AML-193 (cell line): ENCODE measurements at places on chromosomes 4 and X.
A peak's percentile ranks its signal among the peaks of the same experiment; 100 is the strongest.

DNA sequence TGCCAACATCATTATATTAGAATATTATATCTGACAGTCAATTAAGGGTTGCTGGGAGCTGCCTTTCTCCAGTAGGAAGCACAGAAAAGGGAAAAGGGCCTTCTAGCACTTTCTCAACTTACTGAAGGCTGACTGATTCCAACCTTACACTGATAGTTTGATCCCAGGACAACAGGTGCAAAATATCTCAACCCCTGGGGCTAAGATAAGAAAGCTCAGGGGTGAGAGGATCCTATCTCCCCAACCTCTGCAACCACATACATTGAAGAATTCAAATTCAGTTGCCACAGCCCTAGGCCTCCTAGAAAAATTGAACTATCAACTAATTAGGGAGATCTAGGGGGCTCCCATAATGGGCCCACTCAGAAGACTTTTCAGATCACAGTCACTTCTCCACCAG is 179.1 kb upstream of the GPRIN3 start:
- no peak for DNase-seq

GRCh38 chrX:63764946-63765345 is 20.1 kb downstream of the ARHGEF9 start:
- DNase-seq: no peak

DNA sequence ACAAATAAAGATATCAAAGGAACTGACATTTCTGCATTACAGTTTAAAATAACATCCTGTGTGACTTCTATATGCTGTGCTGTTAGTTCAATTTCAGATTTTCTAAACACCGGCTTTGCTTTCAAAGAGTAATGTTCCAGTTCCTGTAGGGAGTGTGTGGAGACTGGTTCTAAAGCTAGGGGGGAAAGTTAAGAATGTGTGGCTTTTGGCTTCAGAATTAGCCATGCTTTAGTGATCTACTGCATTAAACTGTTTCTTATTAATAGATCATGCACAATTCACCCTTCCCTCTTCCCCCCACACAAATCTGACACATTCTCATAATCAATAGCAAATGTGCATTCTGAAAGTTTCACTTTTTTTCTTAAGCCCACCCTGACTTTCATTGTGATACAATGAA is 32.0 kb upstream of the DKK2 start:
- DNase-seq: no peak

DNA sequence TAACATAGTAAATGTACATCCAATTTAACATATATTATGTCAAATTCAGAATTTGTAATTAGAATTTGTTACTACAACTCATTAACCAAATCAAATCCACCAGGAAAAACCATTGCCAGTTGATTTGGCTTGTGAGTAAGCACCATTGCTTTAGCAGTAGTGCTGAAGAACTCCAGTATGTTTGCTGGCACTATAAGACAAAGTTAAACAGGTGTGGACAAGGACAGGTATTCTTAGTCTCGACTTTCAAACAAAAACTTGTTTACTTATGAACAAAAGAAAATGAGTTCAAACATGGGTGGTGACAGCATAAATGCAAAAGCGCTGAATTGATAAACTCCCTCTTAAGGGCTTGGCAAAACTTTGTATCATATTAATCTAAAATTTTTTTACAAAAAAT is 1.3 kb upstream of the ADH7 start:
- DNase-seq: no peak

DNA sequence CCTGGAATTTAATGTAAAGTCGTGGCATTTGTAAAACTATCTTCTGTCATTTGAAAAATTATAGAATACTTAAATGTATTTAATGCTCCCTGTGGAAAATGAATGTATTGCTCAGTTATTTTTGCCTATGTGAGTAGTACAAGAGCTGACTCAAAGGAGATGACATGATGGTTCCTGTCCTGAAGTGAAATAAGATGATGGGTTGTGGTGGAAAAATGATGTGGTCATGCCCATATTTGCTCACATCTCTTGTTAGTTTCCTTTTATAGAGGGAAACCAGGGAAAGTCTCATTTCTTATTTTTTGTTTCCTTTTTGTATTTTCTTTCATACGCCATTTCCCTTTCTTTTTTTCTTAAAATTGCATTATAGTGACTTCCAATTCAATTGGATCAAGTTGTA is 23.7 kb downstream of the PLS3 start:
- DNase-seq: no peak

GRCh38 chrX:131752493-131753198 is 208.8 kb downstream of the OR13H1 start:
- no peak for DNase-seq

DNA sequence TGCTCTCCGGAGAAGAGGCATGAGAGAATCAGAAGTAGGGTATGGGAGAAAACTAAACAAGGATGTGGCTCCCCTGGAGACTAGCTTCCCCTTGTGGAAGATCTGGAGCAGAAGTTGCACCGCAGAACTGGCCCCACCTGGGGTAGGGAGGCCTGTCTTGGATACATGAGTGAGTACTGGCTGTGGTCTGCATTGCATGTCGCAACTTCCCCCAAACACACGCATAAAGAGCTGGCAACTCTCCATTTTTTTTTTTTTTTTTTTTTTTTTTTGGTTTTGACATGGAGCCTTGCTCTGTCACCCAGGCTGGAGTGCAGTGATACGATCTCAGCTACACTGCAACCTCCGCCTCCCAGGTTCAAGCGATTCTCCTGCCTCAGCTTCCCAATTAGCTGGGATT is 119.9 kb downstream of the EGF start:
- DNase-seq: peak; percentile 77
